ENCODE measurements at places on chromosomes 2 and 18. TPM values are rescaled to one million over a fixed set of nuclear protein-coding genes. Genes with fewer than 3 reads are reported as not detected.

GRCh38 chr2:25989154-25989553, 6.9 kb upstream of the KIF3C start:
- no peak for DNase-seq

DNA sequence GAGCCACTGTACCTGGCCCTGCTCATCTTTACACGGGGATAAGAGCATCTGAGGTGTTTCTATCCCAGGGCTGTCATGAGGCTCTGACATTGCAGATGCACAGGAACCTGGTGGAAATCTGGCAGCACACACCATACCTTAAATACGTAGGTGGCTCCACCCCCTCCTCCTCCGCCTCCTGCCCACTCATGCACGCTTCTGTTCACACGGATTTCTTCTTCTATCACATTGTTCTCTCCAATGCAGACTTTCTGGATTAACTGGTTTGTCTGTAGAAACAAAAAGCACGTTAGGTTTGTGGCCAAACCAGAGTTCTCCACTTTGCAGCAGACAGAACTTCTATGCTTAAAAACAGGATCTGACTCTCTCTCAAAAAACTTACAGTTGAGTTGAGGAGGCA, 118.2 kb downstream of the CLIP4 start:
- no peak for DNase-seq

HNMT gene
- total RNA-seq, result not detected

SMAD7 gene
- total RNA-seq, result 26.7 TPM

- DNase-seq, result peak; percentile 36
These were observed 45.0 kb downstream of the SLC38A11 start for GRCh38 chr2:164910101-164910899.

DNA sequence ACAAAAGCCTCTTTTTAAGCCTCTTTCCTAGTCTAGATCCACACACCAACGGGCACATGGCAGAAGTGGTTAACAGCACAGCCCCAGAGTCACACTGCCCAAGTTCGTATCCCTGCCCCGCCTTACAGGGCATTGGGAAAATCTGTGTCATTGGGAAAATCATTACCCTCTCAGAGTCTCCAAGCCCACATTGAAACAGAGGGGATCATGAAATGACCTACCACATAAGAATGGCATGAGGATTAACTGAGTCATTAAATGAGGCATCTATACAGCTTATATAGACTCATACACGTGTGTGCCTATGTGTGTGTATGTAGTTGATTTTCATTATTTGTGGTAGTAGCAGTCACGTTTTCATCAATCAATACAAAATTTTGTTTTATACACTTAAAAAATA, 469.0 kb upstream of the POU3F3 start:
- no peak for DNase-seq

GRCh38 chr2:174623106-174623637, 25.6 kb upstream of the WIPF1 start:
- no peak for DNase-seq

CNGA3 gene
- total RNA-seq, result not detected

- DNase-seq, result peak; percentile 11
These were observed at the start of gene CNGA3 for GRCh38 chr2:98346311-98347236. Gene CNGA3 (plus strand): TSS chr2:98346456. CDS start chr2:98369976, 23,520 bp downstream.

DNA sequence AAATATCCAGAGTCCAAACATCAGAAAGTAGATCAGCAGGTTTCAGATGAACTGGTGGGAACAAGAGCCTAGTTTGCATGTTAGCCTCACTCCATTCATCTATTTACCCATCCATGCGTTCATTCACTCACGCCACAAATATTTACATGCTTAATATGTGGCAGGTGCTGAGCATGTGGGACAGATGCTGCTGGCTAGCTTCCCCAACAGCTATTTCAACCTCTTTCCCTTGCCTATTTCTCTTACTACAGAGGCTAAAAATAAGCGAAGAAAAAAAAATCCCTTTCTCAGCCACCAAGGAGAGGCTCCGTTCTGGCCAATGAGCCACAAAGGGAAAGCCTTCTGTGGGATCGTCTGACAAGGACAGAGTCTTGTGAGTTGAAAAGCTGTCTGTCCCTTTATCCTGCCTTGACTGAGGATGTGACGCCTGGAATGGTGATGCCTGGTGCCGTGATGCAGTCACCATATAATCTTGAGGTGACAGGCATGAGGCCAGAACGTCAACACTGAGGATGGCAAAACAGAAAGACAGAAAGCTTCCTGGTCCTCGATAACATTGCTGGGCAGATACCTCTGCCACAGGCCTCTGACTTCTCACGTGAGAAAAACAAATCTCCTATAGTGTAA, 78.2 kb downstream of the KCTD1 start:
- DNase-seq, result no peak

GRCh38 chr2:156903335-156903734, 354.2 kb upstream of the GALNT5 start:
- no peak for DNase-seq

- DNase-seq, result no peak
These were observed 154.7 kb downstream of the TSN start for GRCh38 chr2:121910139-121910538.

DNA sequence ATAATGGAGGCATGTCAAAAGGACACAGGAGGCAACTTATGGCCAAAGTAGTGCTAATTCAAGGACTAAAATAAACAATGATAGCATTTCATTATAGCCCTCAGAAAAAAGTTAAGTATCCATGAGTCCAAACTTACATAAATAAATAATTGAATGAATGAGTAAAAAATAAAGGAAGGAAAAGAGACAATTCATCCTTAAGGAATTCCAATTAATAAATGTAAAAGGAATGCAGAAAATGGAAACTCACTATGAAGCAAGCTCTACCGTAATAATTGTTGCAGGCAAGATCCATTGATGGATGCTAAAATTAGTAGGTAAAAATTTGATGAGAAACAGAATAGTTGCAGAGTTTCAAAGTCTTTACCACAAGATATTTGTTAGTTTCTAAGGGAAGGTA, 88.2 kb upstream of the RAPGEF4 start:
- DNase-seq, result no peak
